ENCODE measurements at places on chromosomes 11 and 22. TPM values are rescaled to one million over a fixed set of nuclear protein-coding genes. Genes with fewer than 3 reads are reported as not detected.

CCDC188 gene
- total RNA-seq, result not detected

FOLH1 gene
- not detected for total RNA-seq

SREBF2 gene
- total RNA-seq, result 28.0 TPM

MS4A2 gene
- not detected for total RNA-seq

CYTH4 gene
- total RNA-seq, result 1.5 TPM

SGSM1 gene
- total RNA-seq, result 0.79 TPM

SNX32 gene
- 0.08 TPM for total RNA-seq

CCDC89 gene
- not detected for total RNA-seq

TRPM5 gene
- not detected for total RNA-seq

UCP3 gene
- 0.89 TPM for total RNA-seq

FAM181B gene
- not detected for total RNA-seq

SLC25A18 gene
- 0.76 TPM for total RNA-seq

LSP1 gene
- total RNA-seq, result 3.1 TPM

CALCA gene
- 0.15 TPM for total RNA-seq

SCUBE2 gene
- total RNA-seq, result 0.37 TPM

NAALAD2 gene
- total RNA-seq, result not detected

CARNS1 gene
- total RNA-seq, result 0.20 TPM

MMP8 gene
- not detected for total RNA-seq

Measured in A549 treated with Hydrocortisone at 1 μM for 4 hours (cell line).